CD4-positive, alpha-beta memory T cell (primary cell): ENCODE measurements at places on chromosomes 3 and 15.

GRCh38 chr3:153130312-153130977 lies 31.6 kb upstream of the RAP2B start:
- no peak for DNase-seq

GRCh38 chr3:176160997-176161396 lies 1036.3 kb downstream of the TBL1XR1 start:
- no peak for DNase-seq

DNA sequence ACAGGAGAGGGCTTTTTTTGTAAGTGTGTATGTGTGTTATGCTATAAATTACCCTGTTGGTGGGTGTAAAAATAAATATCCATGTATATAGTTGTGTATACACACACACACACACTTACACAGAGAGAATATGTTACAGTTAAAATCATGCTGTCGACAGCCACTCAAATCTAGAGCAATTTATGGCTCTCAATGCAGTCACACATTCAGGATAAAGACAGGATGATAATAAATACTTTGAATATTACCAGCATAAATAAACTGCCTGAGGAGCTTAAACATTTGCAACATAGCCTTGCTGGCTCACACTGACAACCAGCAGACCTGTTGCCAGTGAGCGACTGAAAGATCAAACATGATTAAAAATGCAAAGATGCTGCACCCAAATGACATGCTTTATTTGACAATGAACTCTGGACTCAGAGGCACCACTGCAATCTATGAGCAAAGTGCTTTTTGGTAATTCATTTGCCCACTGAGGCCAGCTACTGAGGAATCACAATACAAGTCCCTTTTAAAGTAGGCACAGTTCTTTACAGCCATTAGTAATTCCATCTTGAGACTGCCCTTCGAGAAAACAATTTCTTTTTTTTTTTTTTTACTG lies 458.9 kb downstream of the FHIT start:
- DNase-seq, result no peak

GRCh38 chr3:42450567-42450966 lies 40.2 kb upstream of the LYZL4 start:
- no peak for DNase-seq

DNA sequence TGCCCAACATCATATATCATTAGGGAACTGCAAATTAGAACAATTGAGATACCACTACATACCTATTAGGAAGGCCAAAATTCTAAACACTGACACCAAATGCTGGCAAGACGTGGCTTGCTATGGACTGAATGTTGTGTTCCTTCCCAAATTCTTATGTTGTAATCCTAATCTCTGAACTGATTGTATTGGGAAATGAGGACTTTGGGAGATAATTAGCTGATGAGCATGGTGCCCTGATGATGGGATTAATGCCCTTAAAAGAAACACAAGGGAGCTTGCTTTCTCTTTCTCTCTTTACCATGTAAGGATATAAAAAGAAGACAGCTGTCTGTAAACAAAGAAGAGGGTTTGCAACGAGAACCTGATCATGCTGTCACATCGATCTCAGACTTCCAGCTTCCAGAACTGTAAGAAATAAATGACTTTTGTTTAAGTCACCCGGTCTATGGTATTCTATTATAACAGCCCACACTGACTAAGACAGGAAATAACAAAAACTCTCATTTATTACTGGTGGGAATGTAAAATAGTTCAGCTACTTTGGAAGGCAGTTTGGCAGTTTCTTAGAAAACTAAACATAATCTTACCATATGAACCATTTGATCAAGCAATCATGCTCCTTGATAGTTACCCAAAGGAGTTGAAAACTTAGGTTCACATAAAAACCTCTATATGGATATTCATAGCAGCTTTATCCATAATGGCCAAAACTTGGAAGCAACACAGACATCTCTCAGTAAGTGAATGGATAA lies 458.3 kb upstream of the CBLB start:
- DNase-seq, result no peak

- no peak for DNase-seq
Measured at GRCh38 chr3:174397848-174398247, 461.3 kb upstream of the NAALADL2 start.

GRCh38 chr3:159843840-159844730 lies 144.6 kb upstream of the IL12A start:
- no peak for DNase-seq

- DNase-seq, result peak; percentile 12
Measured at GRCh38 chr3:113018536-113019181, 27.9 kb downstream of the GTPBP8 start.

DNA sequence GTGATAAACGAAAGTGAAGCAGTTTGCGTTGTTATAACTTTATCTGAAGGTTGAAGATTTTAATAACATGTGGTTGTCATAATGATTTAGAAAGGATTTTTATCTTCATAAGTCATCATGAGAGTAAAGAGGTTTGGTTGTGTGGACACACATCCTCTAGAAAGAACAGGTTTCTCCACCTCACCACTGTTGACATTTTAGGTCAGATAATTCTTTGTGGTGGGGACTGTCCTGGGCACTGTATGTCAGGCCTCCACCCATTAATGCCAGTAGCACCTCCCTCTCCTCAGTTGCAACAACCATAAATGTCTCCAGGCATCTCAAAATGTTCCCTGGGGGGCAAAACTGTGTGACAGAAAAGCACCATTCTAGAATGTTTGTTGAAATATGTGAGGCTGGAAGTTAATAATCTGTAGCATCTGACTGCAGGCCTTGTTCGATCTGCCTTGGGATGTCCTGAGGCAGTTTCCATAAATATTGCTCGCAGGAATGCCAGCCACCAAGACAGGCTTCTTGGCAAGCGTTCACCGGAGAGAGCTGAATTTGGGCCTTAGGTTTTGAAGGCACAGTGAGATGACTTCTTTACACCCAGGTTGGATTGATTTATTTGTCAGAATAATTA lies 100.1 kb downstream of the ADAMTSL3 start:
- DNase-seq, result no peak

GRCh38 chr15:80977627-80978036 lies 12.0 kb downstream of the MESD start:
- DNase-seq, result no peak

GRCh38 chr3:56269755-56270535 lies 198.3 kb downstream of the ERC2 start:
- no peak for DNase-seq

- DNase-seq, result no peak
Measured at GRCh38 chr15:57867970-57868798, 161.7 kb downstream of the POLR2M start.

GRCh38 chr3:119042162-119042561 lies 7.5 kb upstream of the IGSF11 start:
- no peak for DNase-seq

GRCh38 chr3:38274864-38275649 lies 7.0 kb upstream of the SLC22A14 start:
- no peak for DNase-seq

DNA sequence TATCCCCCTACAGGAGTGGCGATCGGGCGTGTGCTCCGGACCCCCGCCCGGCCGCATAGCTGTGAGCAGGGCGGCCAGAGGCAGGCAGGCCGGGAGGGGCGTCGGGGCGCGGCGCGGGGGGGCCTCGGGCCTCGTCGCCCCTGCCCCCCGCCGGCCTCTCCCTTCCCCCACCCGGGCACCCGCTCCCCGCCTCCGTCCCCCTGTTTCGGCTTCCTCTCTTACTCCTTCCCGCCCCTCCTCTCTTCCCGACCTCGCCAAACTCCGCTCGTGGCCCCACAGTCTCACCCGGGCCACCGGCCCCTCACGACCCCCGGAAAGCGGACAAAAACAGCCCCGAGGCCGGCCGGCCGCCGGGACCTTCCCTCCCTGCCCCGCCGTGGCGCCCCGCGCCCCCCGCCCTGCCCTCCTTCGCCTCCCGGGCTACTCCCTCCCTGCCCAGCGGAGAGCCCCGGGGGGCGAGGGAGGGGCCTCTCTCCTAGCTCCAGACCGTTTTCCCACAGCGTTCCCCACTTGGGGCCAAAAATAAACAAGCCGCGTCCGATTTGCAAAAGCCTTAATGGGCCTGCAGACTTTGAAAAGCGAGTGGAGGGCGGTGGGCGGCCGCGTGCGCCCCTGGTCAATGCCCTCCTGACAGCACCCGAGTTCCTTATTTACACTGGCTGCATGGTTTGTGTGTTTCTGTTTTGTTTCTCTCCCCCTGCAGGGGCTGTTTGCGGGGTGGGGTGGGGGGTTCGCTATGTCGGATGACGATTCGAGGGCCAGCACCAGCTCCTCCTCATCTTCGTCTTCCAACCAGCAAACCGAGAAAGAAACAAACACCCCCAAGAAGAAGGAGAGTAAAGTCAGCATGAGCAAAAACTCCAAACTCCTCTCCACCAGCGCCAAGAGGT lies 1.0 kb downstream of the UBE2E1 start:
- DNase-seq, result peak; percentile 15

DNA sequence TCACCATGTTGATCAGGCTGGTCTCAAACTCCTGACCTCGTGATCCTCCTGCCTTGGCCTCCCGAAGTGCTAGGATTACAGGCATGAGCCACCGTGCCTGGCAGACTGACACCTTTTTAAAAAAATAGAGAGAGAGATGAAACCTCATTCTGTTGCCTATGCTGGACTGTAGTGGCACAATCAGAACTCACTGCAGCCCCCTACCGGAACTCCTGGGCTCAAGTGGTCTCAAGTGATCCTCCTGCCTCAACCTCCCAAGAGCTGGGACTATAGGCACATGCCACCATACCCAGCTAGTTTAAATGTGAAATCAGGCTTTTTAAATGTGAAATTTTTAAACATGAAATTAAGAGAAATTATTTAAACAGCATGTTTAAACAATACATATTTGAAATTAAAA lies 265.2 kb upstream of the UBE2E1 start:
- DNase-seq, result no peak

- no peak for DNase-seq
Measured at GRCh38 chr15:57395292-57395691, 19.0 kb downstream of the CGNL1 start.

GRCh38 chr3:113111011-113111707 lies 100.2 kb upstream of the BOC start:
- DNase-seq, result no peak

GRCh38 chr15:85748176-85748575 lies 46.5 kb downstream of the KLHL25 start:
- no peak for DNase-seq

DNA sequence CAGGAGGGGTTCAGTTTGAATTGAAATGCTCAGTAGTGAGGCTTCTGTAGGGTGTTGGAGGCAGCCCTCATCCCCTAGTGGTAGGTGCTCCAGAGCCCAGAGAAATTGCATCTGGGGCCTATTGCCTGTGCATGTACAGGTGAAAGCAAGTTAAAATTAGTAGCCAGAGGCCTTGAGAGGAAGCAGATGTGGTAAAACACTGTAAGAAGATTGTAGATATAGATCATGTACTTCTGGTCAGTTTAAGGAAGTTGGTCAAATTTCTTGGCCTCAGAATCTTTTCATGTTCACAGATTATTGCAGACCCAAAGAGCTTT lies 34.6 kb downstream of the IGSF10 start:
- DNase-seq, result no peak

- DNase-seq, result no peak
Measured at GRCh38 chr3:188649521-188649920, 495.6 kb downstream of the LPP start.

- no peak for DNase-seq
Measured at GRCh38 chr3:177641206-177641605, 443.9 kb upstream of the TBL1XR1 start.

GRCh38 chr15:59245559-59245958 lies 38.9 kb downstream of the LDHAL6B start:
- DNase-seq, result no peak

GRCh38 chr3:126982126-126982470 lies 817 bp upstream of the PLXNA1 start:
- DNase-seq, result no peak

- no peak for DNase-seq
Measured at GRCh38 chr3:67302489-67302888, 304.4 kb downstream of the KBTBD8 start.

DNA sequence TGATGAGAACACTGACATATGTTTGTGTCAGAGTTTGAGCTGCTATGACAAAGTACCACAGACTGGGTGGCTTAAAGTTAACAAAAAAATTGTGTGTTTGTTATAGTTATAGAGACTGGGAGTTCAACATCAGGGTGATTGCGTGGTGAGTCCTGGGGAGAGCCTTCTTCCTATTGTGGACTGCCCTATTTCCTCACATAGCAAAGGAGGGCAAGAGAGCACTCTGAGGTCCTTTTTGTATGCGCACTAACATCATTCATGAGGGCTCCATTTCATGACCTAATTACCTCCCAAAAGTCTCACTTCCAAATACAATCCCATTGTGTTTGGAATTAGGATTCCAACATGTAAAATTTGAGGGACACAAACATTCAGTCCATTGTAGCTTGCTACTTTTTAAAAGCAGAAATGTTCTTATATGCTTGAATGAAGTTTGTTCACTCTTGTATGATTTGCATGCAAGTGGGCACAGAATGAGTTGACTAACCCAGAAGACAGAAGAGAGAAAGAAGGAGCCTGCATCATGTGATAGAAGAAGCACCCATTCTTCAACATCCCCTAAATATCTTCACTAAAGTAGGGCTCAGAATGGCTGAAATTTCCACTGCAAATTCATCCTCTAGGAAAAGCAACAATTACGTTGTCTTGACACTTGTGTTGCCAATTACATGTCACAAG lies 18.9 kb upstream of the ALCAM start:
- no peak for DNase-seq

GRCh38 chr15:92541291-92542200 lies 114.0 kb downstream of the FAM174B start:
- no peak for DNase-seq

- no peak for DNase-seq
Measured at GRCh38 chr15:78996894-78997275, 52.0 kb upstream of the CTSH start.

- DNase-seq, result no peak
Measured at GRCh38 chr15:90970274-90970673, 15.6 kb downstream of the RCCD1 start.

DNA sequence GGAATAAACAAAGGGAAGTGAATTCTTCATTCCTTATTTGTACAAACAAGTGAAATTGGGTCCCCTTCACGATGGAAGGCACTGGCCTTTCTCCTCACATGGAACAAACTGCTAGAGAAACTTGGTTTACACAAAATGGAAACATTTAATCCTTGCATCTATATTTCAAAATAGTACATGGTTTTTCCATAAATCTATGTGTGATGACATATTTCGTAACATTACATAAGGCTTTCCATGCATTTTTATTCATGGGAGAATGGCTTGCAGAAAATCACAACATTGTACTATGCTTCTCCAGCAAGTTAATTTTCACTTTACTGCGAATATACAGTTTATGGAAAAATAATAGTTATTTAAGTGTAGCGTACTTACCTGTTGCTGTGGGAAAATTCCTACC lies 81.0 kb upstream of the CDIN1 start:
- no peak for DNase-seq

DNA sequence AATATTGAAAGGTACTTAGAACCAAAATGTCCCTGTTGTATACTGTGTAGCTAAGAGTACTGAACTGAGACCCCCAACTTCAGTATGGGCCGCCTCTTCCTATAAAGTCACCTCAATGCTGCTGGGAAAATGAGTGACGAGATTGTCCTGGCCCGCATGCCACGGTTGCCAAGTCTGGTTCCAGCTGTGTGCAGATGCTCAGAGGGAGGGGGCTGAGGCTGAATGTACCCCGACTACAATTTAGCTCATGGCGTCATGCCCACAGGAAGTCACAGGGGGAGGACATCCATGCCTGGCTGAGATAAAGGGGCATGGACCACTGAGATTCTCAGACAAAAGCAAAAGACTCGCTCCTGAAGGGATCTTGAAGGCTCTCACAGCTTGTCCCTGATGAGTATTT lies 271.1 kb downstream of the NTRK3 start:
- DNase-seq, result no peak
